ENCODE measurements at places on chromosomes 12 and 14.

DNA sequence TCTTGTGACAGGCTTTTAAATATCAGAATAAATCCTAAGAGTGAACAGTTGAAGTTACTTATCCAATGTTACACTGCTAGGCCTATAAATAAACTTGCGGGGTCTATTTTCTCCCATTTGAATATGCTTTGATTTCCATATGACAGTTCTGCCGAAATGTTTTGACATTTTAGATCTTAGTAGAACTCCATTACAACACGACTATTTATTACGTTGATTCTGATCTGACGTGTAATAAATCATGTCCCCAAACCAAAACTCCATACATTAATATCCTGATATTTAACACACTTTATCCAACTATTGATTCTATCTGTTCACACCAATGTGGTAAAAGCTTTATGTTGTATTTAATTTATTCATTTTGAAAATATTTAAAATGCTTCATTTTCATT lies 16.1 kb upstream of the NEMF start:
- no peak for DNase-seq

DNA sequence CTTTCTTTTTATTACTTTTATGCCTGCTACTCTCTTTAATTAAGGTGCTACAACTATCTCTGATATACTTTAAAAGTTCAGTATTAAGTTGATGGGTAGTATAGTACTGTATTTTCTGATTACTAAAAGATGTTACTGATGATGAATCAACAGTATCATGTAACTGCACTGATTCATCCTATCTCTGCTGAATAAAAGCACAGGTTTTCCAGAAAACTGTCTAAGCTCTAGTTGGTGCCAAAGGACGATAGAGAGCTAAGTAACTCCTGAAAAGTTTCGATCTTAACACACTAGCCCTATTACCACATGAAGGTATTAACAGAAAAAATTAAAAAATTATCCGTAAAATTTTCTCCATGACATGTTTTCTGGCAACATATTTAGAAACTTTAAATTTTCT lies 2.1 kb downstream of the SCAF11 start:
- peak; percentile 23 for DNase-seq

DNA sequence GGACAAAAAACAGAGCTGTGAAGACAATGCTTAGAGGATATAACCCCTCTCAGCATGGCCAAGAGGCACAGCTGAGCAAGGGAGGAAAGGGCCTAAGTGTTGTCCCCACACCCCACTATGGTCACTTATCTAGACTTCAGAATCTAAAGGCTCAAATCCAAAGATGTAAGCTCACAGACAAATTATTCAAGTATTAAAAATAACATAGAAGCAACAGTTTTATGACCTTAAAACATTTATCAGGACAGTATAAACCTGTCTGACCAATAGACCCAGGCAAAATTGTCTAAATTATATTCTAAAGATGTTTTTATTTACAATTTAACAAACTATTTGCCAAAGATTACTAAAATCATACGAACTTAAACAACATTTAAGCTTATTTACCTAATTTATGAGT lies 28.1 kb upstream of the PRICKLE1 start:
- DNase-seq, result no peak

DNA sequence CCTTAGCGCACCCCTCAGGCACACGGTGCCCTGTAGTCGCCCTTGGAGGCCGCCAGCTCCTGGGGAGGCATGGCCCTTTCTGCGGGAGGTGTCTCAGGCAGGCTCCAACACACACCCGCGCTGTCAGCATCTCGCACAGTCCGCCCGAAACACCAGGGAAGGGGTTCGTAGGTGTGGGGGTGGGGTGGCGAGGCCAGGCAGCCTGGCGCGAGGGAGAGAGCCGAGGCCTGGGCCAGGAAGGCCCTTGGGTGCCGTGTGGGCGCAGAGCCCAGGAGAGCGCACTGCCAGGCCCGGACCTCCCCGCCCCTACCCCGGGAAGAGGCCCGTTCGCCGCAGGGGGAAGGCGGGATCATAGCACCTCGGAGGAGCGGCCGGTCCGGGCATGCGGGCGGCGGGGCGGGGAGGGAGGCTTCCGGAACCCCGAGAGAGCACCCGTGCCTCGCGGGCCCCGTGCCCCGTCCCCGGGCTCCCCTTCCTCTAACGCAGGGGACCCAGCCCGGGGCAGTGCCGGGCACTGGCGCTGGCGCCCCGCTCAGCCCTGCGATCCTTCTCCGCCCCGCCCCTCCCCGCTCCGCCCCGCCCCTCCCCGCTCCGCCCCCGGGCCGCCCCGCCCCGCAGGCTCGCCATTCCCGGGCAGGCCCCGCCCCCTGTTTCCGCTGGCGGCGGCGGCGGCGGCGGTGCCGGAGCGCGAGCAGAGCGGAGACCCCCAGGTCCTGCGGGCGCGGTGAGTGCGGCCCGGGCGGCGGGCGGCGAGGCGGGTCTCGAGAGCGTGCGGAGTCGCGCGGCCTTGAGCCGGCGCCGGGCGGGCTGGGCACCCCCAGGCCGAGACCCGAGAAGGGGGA lies at the start of gene TSPAN9:
TSS of gene TSPAN9 (plus strand) at position 650 of the 842 bp plus-strand sequence. CDS start 123,815 bp downstream, outside the sequence.
- DNase-seq, result no peak

GRCh38 chr14:74400031-74400685 lies 25.9 kb downstream of the SYNDIG1L start:
- peak; percentile 1 for DNase-seq

DNA sequence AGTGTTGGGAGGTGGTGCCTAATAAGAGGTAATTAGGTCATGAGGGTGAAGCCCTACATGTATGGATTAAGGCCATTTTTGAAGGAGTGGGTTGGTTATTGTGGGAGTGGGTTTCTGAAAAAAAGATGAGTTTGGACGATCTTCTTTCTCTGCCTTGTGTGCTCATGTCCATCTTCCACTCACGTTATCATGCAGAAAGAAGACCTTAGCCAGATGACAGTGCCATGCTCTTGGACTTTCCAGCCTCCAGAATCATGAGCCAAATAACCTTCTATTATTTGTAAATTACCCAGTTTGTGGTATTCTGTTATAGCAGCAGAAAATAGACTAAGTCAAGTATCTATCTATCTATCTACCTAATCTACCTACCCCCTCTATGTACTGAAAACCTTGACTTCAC lies 71.9 kb downstream of the SDR9C7 start:
- DNase-seq, result no peak

- DNase-seq, result peak; percentile 85
Observed at GRCh38 chr14:75884198-75884611, 97.6 kb downstream of the TGFB3 start.

GRCh38 chr12:90111791-90112580 lies 403.3 kb upstream of the ATP2B1 start:
- no peak for DNase-seq

GRCh38 chr14:90580377-90581335 lies 183.8 kb downstream of the CALM1 start:
- no peak for DNase-seq

GRCh38 chr12:24423611-24424010 lies 474.1 kb upstream of the SOX5 start:
- no peak for DNase-seq

GRCh38 chr14:93299416-93299815 lies 33.4 kb downstream of the BTBD7 start:
- DNase-seq, result no peak

DNA sequence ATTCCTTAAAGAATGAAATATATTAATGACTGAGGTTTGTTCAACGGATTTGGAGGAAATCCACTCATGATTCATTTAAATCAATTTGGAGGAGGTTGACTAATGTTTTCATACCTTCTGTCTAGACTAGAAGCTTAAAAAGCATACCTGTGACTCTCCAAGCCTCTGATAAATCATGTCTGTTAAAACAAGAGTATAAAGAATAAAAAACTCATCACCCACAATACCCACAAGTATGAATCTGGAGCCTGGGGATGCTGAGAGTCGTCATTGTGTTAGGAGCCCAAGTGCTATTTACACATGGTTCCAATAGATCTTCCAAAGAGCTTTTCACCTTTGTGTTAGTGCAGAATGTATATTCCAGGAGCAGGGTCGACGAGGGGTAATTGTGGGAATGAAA lies 86.8 kb upstream of the ADAMTS20 start:
- DNase-seq, result no peak
